ENCODE measurements at places on chromosomes 16 and 17. TPM values are rescaled to one million over a fixed set of nuclear protein-coding genes. Genes with fewer than 3 reads are reported as not detected.

- DNase-seq: peak; percentile 57
Measured at GRCh38 chr16:53041320-53042051, 11.2 kb downstream of the CHD9NB start.

GRCh38 chr16:371515-372301 lies 1.4 kb upstream of the MRPL28 start:
- DNase-seq: no peak

- DNase-seq: no peak
Measured at GRCh38 chr17:50612281-50612680, 22.4 kb upstream of the ABCC3 start.

GRCh38 chr17:19520641-19521040 lies 13.0 kb upstream of the SLC47A1 start:
- no peak for DNase-seq

- no peak for DNase-seq
Measured at GRCh38 chr17:65628644-65629036, 67.2 kb upstream of the AXIN2 start.

DNA sequence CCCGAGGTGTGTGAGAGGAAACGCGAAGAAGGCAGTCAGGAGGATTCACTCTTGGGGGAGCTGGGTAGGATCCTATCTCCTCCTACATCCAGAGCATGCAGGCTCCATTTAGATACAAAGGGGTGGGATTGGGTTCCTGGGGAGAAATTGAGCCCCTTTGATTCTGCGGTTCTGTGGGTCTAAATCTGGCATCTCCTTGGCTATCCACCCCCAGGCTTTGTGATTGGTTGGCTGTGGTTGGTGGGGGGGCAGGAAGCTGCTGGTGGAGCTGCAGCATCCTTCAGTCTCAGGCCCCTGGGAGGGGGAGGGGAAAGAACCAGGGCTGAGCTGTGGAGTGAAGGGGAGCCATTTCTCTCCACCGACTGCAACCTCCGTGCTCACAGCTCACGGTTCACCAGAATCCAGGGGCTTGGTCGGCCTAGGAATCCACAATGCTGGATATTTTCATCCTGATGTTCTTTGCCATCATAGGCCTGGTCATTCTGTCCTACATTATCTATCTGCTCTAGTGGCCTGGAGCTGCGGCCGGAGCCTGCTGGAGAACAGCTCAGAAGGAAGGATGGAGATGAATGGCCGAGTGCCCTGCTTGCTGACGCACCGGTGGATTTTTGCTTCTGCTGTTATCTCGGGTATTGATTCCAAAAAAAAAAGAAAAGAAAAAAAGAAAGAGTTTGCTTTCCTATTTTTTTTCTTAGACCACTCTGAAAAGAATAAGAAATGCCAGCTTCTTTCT lies at the start of gene LASP1NB:
TSS of gene LASP1NB (plus strand) at position 352 of the 733 bp plus-strand sequence.
- DNase-seq: no peak

DNA sequence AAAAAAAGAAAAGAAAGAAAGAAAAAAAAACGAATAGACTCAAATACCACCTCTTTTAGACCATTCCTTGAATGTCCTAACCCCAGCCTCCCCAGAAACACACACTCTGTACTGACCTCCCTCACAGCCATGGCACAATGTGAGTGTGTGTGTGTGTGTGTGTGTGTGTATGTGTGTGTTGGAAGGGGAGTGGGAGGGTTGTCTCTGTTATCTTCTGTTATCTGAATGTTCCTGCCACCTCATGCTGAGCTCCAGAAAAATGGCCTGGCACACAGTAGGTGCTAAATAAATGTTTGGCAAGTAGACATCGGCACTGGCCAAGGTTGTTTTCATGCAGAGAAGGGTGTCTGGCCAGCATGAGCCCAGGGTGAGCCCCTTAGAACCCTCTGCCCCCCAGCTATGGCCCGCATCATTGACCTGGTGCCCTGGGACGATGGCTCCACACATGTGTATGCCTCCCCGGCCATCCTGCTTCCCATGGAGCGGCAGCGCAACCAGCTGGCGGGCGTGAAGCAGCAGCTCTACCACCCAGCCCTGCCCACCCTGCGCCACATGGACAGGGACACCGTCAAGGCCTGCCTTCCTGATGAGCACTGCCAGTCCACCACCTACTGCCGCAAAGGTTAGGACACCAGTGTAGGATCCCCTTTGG lies 6.6 kb upstream of the CNGB1 start:
- no peak for DNase-seq

DNA sequence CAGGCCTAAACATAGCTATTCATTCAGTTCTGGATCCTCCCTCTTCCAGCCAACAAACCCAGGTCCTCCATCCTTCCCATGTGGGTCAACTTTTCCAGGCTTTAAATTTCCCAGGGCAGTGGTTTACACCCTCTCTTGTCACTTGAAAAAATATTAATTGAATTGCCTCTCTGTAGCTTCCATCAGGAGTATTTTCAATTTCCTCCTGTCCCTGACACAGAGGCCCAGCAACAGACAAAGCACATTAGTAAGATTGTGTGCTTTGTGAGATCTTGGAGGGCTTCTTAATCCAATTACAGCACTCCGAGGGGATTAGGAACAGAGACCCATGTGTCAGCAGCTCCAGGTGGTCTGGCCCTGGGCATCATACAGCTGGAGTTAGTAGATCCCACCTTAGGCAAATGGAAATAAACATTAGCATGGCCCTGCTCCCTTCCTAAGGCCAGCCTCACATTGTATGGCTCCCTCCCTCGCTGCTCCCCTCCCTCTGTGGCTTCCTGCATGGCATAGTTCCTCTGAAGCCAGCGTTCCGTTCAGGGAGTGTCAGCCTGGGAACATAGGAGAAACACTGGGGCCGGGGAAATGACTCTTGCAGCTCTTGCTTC lies 132.7 kb upstream of the HSBP1 start:
- DNase-seq: no peak

- DNase-seq: no peak
Measured at GRCh38 chr16:4612977-4613635, 1.6 kb downstream of the UBALD1 start.

DNA sequence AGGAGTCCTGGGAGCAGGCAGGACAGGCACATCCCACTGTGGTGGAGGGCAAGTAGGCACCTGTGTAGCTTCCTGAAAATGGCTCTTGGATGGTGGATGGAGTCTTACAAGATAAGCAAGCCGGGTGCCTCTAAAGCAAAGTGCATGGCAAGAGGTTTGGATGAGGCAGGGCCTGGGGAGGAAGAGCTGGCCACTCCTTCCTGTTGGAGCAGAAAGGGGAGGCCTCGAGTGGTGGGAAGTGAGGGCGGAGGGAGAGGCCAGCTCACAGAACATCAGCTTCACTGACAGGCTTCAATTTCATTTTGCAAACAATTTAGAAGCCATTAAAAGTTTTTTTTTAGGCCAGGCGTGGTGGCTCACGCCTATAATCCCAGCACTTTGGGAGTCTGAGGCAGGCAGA lies 31.0 kb downstream of the CD300A start:
- no peak for DNase-seq

- DNase-seq: no peak
Measured at GRCh38 chr16:2846511-2847310, 11.3 kb downstream of the PRSS22 start.

DNA sequence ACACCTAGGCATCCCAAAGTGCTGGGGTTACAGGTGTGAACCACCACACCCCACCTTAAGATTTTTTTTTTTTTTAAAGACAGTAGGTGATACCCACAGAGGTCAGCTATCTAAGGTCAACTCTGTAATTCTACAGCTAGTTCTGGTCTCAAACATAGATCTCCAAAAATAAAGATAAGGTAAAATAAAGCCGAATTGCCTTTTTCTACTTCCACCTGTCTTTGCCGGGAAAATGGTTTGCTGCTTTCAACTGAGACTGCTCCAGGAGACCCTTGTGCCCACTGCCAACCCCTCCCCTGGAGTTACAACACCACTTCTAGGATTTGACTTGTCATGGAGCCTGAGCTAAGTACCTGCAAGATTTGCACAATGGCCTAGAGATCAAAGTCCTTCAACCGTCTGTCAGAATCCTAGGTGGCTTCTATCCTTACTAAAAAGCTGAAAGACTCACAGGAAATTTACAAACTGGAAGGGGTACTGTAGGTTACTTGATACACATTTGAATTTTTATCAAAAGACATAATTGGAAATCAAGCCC lies 4.7 kb upstream of the CNOT1 start:
- no peak for DNase-seq

- no peak for DNase-seq
Measured at GRCh38 chr17:58593123-58593522, 78.7 kb upstream of the MTMR4 start.

DNA sequence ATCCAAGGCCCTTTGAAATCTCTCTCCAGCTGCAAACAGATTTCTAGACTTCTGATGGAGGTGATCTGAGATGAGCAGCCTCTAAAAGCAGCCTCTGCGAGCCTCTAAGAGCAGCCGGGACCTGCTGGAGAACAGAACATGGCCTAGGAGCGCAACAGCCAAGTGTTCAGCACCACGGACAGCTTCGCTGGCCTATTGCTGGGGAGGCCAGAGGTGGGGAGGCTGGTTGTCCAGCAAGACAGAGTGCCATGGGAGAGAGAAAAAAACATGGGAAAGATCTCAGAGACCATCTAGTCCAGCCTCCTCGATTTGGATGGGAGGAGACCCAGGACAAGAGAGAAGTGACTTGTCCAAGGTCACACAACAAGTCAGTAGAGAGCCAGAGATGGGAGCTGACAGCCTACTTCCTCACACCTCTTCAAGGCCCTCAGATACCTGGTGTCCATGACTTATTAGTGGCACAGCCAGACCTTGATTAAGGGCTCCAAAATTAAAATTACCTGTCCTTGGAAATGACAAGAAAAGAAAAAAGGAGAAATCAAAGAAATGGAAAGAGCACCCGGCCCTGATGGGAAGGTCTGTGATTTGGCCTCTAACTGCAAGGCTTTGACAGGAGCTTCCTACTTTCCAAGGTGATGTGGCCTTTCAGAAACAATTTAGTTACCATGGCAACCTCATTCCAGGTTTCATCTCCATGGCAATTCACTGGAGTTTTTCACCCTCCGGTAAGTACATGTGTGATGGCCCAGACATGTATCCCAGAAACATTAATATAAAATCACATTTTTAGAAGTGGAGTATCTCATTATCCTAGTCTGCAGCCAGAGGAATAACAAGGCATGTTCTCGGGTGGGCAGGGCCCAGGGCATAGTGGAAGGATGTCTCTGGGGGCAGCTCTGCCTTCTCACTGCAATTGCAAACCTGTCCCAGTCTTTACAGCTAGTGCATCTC lies 14.5 kb downstream of the RPRML start:
- DNase-seq: no peak

- no peak for DNase-seq
Measured at GRCh38 chr16:26078716-26079355, 387.1 kb downstream of the HS3ST4 start.

DNA sequence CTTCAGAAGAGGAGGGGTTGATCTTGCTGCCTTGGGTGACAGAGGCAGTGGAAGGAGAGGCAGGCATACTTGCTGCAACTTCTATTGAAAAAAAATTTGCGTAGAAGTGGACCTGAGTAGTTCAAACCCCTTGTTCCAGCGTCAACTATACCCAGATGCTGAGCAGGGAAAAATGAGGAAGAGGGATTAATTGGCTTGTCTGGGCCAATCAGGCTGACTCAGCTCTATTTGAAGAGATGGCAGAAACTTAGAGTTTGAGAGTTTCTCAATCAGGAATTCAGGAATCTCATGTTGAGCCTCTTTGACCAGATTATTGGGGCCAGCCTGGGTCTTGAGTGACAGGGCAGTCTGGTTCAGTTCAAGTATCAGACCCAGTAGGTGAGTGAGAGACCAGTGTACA lies 17.6 kb downstream of the CASC3 start:
- no peak for DNase-seq

- DNase-seq: no peak
Measured at GRCh38 chr17:28379814-28380801, 8.6 kb downstream of the SARM1 start.

DNA sequence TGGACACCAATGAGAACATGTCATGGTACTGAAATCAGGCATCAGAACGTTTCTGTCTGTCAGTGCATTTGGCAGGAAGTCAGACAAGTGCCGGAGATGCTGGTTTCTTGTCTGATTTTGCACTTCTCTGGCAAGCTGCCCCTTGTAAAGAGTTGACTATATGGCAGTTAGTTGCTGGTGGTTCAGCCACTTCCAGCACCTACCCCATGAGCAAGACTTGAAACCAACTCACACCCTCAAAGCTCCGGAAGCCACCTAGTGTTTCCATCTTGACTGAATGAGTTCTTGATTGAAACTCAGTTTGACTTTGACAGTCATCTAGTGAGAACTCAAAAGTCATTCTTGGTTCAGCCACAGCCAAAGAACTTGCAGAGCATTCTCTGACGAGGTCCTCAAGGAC lies 225.1 kb downstream of the SPECC1 start:
- no peak for DNase-seq

GRCh38 chr16:50598936-50599361 lies 50.8 kb downstream of the NKD1 start:
- DNase-seq: no peak

DNA sequence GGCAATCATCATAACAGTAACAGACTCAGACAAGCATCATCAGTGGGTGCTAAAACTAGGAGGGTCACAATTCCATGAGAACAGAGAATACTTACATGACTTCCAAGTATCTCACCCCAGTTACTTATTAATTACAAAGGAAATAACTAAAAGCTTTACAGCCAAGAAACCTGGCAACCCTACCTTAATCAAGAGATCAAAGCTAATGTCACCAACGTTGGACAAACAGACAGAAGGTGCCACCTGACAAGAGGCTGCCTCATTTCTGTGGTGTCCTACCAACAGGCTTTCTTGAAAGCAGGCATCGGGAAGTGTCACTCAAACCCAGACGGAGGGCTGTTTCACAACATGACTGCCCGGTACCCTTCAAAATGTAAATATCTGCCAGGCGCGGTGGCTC lies 84.6 kb downstream of the RMI2 start:
- no peak for DNase-seq

GRCh38 chr16:49581630-49582298 lies 208.2 kb downstream of the C16orf78 start:
- DNase-seq: no peak

DNA sequence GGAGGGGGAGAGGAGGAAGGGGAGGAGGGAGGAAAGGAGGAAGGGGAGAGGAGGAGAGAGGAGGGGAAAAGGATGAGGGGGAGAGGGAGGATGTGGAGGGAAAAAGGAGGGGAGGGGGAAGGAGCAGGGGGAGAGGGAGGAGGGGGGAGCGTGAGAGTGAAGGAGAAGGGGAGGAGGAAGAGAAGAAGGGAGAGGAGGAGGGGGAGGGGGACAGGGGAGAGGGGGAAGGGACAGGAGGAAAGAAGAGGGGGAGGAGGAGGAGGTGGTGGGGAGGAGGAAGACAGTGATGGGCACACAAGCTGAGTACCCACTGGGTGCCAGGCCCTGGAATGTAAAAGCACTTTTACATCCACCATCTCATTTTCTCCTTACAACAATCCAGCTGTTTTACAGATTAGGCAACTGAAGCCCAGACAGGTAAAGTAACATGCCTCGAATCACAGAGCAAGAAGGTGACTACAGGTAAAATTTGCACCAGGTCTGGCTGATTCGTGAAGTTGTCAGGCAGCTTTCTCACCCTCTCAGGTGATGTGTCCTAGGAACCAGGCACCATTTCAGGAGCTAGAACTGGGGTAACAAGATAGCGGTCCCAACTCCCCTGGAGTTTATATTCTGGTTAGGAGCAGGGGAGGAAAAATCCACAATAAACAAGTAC lies 10.0 kb upstream of the LITAF start:
- DNase-seq: no peak

- DNase-seq: no peak
Measured at GRCh38 chr17:81037798-81038733, 3.1 kb downstream of the BAIAP2 start.

GRCh38 chr17:40071313-40072039 lies 8.7 kb downstream of the THRA start:
- DNase-seq: peak; percentile 72

NLE1 gene
- total RNA-seq: 16.4 TPM

PDK2 gene
- 37.9 TPM for total RNA-seq

SCRN2 gene
- total RNA-seq: 49.8 TPM

SOX8 gene
- 74.5 TPM for total RNA-seq

NOTUM gene
- total RNA-seq: not detected

TLCD2 gene
- 11.1 TPM for total RNA-seq

TXNDC11 gene
- total RNA-seq: 55.0 TPM

TEX19 gene
- not detected for total RNA-seq
